ENCODE measurements at places on chromosomes 6 and 20.

DNA sequence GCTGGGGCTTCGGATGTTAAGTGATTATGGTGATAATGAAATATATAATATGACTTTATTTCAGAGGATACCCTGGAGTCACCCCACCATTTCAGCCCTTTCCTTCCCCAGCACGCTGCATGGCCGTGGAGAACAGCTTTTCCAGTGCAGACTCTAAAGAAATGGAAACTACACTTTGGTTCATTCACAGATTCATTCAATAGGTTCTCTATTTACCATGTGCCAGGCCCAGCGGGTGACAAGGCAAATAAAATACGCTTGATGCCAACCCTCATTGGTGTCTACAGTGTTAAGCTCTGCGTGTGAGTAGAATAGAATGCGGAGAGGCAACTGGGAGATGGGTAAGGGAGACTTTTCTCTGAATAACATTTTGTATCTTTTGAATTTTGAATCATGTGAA, 89.7 kb downstream of the TCP11 start:
- DNase-seq = no peak

DNA sequence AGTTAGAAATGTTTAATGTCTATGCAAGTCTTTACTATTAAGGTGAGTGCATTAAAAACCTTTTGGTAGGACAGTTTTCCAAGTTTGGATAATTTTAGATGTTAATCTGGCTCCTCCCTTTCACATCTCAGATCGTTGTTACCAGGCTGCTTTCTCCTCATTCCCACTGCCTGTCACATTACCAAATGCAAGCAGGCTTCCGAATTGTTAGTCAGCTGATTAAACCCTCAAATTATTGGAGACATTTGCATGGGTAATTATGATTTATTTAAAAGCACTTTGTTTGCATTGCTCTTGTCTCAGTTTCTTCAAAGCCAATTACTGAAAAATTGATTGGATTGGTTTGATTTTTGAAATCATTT, 816.5 kb downstream of the KIF16B start:
- DNase-seq = no peak

DNA sequence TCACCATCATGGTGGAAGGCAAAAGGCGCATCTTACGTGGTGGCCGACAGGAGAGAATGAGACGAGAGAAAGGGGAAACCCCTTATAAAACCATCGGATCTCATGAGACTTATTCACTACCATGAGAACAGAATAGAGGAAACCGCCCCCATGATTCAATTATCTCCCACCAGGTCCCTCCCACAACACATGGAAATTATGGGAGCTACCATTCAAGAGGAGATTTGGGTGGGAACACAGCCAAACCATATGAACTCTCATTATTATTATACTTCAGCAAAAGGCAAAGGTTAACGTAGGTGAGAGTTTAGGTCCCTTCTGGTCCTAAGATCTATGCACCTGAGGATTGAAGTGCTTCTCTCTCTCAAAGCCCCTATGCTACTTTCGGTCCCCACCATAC, 2.4 kb upstream of the PFDN4 start:
- DNase-seq = no peak

GRCh38 chr6:117205876-117206275, 59.5 kb upstream of the VGLL2 start:
- DNase-seq = no peak

GRCh38 chr6:168157272-168158212, 78.5 kb upstream of the FRMD1 start:
- DNase-seq = no peak

GRCh38 chr6:127279815-127280214, 13.2 kb downstream of the RNF146 start:
- DNase-seq = no peak

- DNase-seq = peak; percentile 86
These were observed 9.7 kb upstream of the EDN1 start for GRCh38 chr6:12280458-12280857.

DNA sequence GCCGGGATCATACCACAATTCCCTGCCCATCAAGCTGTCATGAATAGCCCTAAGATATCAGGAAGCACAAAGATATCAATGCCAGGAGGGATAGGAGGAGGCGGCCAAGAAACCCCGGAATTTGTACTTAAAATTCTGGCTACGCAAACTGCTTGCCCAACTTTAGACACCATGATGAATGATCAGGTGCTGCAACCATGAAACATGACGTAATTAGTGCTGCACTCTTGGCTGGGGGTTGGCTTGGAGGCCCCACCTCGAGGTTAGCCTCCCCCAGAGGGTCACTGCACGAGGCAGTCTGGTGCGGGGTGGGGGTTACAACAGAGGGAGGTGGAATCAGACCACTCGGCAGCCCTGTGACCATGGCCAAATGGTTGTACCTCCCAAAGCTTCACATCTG, 8.9 kb downstream of the SIRPA start:
- DNase-seq = no peak

- no peak for DNase-seq
These were observed 1014.6 kb downstream of the GRIK2 start for GRCh38 chr6:102407886-102408741.

DNA sequence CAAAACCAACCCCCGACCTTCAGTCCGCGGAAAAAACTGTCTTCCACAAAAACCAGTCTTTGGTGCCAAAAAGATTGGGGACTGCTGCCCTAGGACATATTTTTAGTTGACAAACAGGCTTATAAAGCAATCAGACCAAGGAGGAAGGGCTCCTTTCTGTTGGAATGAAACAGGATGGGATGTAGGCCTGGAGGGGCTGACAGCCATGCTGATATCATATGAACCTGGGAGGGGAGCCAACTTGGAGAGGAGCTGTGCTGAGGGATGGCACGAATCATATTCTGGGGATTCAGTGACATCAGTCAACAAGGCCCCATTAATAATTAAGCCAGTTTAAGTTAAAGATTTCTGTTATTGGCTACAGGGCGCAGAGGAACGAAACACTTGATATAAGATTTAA, 225.4 kb upstream of the TSHZ2 start:
- no peak for DNase-seq

DNA sequence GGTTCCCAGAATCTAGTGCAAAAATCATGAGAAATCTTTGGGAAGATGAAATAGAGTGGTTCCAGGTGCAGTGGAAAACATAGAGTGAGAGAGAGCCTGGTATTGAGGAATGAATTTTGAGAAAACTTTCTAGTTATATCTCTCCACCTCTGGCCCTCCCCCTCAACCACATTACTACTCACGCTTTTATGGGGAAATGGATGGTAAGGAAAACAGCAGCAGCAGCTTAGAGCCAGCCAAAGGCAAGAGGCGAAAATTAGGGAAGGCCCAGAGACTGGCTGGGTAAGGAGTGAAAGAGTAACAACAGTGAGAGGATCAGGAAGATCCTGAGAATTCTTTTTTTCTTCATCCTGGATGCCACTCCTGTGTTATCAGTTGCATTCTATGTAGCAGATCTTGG, 187.9 kb upstream of the ECI2 start:
- no peak for DNase-seq

- DNase-seq = no peak
These were observed 3.5 kb downstream of the CUL9 start for GRCh38 chr6:43185391-43185985.

GRCh38 chr20:52481443-52481842, 289.9 kb upstream of the ZFP64 start:
- DNase-seq = no peak

- peak; percentile 33 for DNase-seq
These were observed 47.2 kb downstream of the ADTRP start for GRCh38 chr6:11731423-11731822.
